ENCODE measurements at places on chromosomes 6 and 20. TPM values are rescaled to one million over a fixed set of nuclear protein-coding genes. Genes with fewer than 3 reads are reported as not detected.

GRCh38 chr6:21263531-21264287, 329.8 kb upstream of the SOX4 start:
- peak; percentile 55 for ATAC-seq

The ERVFRD-1 gene
- 0.49 TPM for total RNA-seq

The GPR6 gene
- not detected for total RNA-seq

DNA sequence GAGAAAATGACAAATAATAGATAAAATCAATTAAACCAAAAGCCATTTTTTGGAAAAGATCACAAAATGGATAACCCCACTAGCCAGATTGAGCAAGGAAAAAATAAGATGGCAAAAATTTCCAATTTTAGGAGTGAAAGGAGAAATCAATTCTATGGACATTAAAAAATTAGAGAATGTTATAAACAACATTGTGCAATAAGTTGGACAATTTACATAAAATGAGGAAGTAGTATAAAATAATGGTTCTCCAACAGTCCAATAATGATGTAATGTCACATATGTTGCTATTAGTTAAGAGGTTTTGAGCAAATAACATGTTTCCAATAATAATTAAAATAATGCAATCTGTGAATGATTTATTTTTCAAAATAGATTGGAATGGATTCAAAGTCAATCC, 3.1 kb upstream of the SNAP91 start:
- no peak for ATAC-seq

DNA sequence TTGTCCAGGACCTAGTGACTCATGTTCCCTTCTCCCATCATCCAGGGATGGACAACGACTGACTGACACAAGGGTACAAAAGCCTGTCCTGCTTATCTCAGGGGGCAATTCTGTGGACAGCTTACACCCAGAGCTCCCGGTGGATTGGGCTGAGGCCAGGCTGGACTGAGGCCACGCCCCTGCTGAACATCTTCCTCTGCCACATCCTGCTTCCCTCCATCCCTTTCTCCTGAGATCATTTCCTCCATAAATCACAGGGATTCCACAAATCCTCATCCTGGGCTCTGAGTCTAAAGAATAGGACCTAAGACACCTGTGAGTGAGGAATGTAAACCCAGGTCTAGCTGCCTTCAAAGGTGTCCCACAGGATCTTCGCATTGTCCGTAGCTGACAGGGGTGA, 30.4 kb upstream of the RNF24 start:
- ATAC-seq: no peak

The AIF1 gene
- total RNA-seq: 5.1 TPM

DNA sequence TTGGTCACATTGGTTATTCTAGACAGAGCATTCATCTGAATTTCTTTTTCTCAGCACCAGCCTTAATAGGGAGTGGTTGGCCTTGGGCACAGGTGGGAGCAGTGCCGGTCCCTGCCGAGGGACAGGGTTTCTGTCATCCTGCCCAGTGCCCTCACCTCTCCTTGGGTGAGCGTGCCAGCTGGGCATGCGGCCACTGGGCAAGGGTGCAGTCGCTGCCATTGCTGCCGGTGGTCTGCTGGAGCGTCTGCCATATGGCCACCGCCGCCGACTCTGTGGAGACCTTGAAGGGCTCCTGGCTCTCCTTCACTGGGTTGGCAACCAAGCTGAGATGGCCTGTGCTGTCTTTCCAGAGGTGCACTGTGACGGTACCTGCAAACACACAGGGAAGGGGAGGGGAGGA, 16.4 kb upstream of the UQCC2 start:
- ATAC-seq: no peak

The PAX1 gene
- total RNA-seq: 0.19 TPM
